Activated CD8-positive, alpha-beta T cell treated with anti-CD3 and anti-CD28 coated beads for 36 hours (primary cell): ENCODE measurements at places on chromosomes 5 and 9. TPM values are rescaled to one million over a fixed set of nuclear protein-coding genes. Genes with fewer than 3 reads are reported as not detected.

- DNase-seq, result no peak
Measured at GRCh38 chr9:32644698-32645097, 9.2 kb upstream of the TAF1L start.

GRCh38 chr5:141603923-141604717 is 14.7 kb downstream of the DIAPH1 start:
- DNase-seq, result peak; percentile 21

DNA sequence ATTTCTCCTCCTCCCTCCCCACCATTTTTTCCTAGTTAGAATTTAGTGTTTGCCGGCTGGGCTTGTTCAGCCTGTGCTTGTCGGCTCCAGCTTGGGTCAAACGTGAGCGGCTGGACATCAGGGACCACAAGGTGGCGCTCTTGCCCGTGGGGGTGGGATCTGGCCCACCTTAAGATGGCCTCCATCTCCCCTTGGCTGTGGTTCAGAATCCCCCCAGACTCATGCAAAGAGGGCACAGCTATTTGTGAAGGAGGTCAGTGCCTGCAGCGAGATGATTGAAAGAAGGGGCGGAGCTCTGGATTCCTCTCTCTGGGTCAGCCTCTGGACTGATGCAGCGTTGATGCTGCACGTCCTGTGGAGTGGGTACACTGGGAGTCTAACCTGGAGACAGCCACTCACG is 283.3 kb upstream of the TUT7 start:
- DNase-seq, result peak; percentile 42

GRCh38 chr9:98374385-98375051 is 119.1 kb upstream of the TBC1D2 start:
- DNase-seq, result no peak

- peak; percentile 47 for DNase-seq
Measured at GRCh38 chr9:93612052-93612795, 35.8 kb downstream of the PHF2 start.

DNA sequence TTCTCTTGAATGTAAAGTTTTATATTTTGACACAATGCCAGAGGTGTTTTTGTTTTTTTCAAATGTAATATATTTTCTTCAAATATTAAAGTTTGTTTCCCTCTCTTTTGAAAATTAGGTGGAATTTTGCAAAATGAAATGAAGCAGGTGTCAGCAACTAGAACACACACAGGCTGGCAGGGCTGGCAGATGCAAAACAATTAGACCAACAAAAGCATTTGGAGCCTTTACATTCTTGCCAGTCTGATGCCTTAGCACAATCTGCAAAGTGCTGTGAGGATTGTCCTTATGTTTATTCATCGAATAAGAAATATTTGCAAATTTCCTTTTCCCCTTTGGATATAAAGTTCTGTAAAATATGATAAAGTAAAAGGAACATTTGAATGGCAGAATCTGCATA is 1063.9 kb downstream of the CDH9 start:
- no peak for DNase-seq

- DNase-seq, result no peak
Measured at GRCh38 chr5:126509339-126509738, 85.7 kb downstream of the ALDH7A1 start.

DNA sequence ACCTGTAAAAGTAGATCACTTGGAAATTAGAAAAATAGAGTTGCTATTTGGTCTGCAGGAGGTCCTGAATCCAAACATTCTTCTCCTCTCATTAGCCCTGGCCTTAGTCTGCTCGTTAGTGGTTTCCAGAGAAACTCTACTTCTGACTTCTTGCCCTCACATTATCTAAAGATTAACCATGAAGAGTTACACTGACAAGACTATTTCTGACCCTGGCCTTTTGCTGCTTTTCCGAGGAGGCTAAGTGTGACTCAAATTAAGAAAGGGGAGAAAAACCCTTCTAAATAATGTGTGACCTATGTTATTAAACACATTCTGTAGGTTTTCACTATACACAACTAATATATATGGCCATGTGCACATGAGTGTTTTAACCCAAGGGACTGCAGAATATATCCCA is 302.4 kb downstream of the RAB3C start:
- DNase-seq, result no peak

DNA sequence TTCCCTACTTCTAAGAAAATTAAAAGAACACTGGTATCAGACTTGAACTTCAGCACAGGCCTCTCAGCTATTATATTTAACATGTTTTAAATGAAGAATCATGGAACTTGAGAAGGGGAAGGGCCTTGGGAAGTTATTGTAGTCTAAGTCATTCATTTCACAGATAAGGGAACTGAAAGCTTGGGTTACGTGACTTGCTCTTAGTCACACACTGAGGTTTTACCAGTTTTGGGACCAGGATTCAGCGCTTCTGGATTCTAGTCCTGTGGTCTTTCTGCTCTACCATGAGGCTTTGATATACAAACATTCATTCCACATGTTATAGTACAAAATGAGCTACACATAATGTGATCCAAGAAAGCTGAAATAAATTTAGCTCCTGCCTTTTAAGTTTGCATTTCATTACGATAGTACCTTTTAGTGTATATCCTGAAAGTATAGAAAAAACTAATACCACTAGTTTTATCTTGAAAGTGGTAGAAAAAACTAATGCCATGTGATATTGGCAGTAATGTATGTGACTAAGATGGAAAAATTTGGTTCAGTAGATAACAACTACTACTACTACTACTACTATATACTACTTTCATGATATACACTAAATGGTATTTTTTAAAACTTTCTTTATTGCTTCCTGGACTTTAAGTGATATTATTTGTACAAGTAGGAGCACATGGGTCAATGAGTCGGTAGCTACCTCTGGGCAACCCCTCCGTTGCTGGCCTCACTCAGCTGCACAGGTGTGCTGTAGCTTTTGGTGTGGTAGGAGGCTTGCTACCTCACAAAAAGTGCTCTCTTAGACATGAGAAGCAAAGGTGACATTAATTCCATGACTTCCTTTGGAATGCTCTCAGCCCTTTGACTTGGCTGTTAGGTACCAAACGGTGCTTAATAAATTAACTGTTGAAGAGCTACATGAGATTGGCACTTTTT is 40.7 kb downstream of the F2RL2 start:
- DNase-seq, result peak; percentile 17

DNA sequence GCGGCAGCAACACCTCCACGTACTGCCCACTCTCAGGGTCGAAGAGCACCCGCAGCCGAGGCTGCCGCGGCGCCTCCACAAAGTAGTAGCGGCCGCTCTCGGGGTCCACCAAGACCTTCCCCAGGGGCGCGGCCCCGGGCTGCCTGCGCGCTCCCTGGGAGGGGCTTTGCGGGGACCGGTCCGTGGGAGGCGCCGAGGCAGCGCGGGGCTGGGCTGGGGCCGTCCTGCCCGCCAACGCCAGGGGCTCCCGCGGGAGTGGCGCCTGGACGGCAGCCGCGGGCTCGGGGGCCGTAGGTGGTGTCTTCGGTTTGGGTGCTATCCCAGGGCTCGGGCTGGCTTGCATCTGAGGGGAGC is 2.6 kb upstream of the MZB1 start:
- DNase-seq, result no peak

GRCh38 chr5:6090838-6091237 is 287.5 kb downstream of the MED10 start:
- DNase-seq, result no peak

DNA sequence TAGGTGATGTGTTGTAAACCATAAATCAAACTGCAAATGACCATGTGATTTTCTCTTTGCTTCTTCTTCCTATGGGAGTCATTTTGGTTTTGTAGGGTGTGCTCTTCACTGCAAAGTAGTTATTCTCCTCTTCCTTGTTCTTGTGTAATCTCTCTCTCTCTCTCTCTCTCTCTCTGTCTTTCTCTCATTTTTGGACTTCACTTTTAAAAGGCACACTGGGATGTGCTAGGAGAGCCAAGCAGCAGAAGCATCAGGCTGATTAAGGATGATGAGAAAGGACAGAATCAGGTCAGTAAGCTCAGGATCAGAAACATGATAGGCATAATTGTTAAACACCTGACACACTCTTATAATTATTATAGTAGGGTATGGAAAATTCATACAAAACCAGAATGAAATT is 505.3 kb upstream of the ZNF608 start:
- DNase-seq, result no peak

GRCh38 chr9:4639420-4639819 is 22.7 kb upstream of the PLPP6 start:
- DNase-seq, result no peak

DNA sequence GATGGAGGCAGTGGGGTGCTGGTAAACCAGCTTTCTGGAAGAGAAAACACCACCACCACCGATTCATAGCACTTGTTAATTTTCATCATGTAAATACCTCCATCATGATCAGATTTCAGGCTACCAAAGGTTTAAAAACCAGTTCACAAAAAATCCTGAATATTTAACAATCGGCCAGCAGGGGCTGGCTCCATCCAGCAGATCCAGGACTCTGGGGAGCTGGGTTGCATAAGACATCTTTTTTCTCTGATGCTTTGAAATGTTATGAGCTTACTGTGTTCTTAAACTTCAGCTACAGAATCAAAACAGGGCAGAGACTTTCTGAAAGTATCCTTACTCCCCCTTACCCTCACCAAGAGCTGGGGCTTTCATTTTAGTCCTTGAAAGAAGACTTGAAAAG is 14.6 kb upstream of the RNF183 start:
- DNase-seq, result no peak

GRCh38 chr5:54363669-54364068 is 53.3 kb upstream of the ARL15 start:
- DNase-seq, result no peak

SMIM33 gene
- 0.16 TPM for total RNA-seq

FCN2 gene
- total RNA-seq, result not detected

ATG10 gene
- total RNA-seq, result 7.5 TPM

DBN1 gene
- total RNA-seq, result 101 TPM

FRMD3 gene
- 0.27 TPM for total RNA-seq
